ENCODE measurements at places on chromosomes 11 and 22.

DNA sequence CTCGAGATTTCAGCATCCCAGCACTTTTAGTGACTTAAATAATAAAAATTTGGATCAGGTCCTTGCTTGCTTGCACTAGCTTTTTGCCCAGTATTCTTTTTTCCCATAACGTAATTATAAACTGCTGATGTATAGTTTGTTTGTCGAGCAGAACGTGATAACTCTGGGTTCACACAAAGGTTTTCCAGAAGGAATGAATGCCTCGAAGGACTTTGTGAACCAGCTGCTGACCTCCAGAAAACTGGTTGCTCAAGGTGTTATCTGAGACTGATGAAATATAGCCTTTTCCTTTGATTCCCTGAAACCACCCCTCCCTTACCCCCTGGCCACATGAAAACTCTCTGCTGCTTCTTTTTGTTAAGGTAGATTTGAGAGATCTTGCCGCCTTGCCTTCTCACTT is 229.1 kb upstream of the CARD18 start:
- DNase-seq: no peak

GRCh38 chr11:92670308-92670890 is 299.1 kb upstream of the MTNR1B start:
- no peak for DNase-seq

DNA sequence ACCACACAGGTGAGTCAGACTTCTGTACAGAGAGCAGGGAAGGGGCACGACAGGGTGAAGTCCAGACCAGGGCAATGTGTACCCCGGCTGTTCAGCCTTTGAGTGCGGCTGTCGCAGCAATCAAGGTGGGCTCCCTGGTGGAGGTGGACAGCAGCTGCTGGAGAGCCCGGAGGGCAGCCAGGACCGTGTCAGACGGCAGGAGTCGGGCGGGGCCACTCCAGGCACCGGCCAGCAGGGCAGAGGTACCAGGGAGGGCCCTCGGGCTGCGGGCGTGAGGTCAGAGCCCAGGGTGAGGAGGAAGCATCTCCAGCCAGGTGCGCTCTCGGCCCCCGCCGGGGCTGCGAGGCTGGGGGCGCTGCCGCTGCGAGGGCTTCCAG is 802 bp upstream of the PIM3 start:
- DNase-seq: peak; percentile 87

DNA sequence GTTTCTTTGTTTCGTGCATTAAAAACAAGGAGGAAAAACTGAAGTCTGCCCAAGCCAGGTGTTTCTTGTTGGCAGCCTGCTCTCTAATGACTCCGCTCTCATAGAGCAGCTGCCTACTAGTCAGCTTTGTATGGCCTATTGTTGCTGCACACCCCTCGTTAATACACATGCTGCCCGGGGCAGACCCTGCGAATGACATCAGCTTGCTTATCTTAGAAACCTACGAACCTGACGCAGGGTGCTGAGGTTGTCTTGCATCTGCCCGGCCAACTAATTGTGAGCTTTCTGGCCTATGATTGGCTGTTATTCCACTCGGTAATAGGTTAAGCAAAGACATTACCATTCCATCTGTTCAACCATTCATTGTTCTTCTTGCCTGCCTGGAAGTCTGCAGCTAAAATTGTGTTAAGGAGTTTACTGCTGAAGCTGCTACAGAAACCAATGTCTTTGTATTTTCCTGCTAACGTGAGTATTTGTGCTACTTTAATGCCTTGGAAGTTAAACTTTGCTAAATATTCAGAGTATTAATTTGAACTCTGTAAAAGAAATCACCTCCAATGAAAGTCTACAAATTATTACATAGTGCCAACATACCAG is 37.5 kb downstream of the ZC3H12C start:
- DNase-seq: peak; percentile 6

GRCh38 chr11:103587901-103588788 is 448.3 kb upstream of the DDI1 start:
- peak; percentile 96 for DNase-seq

Measured in DMS53 (cell line).